Panc1 (cell line): ENCODE measurements at places on chromosomes 1 and 21. TPM values are rescaled to one million over a fixed set of nuclear protein-coding genes. Genes with fewer than 3 reads are reported as not detected.

Gene FCGR3B
- total RNA-seq, result not detected

DNA sequence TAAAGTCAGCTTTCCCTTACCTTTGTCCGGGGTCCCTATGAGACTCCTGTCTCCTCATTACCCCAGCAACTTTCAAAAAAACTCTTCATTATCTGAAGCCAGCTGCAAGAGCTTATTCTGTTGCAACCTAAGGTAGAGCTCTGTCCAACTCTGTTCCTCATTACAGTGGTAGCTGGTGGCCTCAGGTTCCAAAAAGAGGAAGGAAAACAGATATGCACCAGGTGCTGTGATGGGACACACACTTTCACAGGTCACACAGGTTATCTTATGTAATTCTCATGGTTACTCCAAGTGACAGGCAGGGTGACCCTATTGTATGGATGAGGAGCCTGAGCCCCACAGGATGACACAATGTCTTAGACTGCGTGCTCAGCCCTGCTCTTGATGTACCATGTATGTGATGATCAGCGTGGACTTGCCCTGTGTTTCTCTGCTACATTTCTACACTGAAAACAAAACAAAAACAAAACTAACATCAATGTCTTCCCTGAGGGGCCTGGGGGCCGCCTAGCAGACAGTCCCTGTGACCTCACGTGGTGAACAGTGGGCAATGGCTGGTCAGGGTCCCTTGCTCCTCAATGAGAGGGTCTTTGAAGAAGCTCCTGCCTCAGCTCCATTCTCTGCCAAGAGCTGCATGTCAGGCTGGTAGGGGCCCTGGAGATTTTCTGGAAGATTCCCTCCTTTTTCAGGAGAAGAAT lies 9.7 kb upstream of the TENT5C start:
- no peak for DNase-seq

Gene LAD1
- 0.10 TPM for total RNA-seq

Gene CR1
- total RNA-seq, result not detected
